ENCODE measurements at places on chromosomes 5 and 9. TPM values are rescaled to one million over a fixed set of nuclear protein-coding genes. Genes with fewer than 3 reads are reported as not detected.

CCDC192 gene
- not detected for total RNA-seq

TMC1 gene
- not detected for total RNA-seq

ARL14EPL gene
- not detected for total RNA-seq

OTP gene
- total RNA-seq: 0.19 TPM

CARTPT gene
- total RNA-seq: not detected

C9orf153 gene
- 0.21 TPM for total RNA-seq

ADAMTS12 gene
- not detected for total RNA-seq

OLFML2A gene
- not detected for total RNA-seq

RNF208 gene
- 6.6 TPM for total RNA-seq

NMUR2 gene
- total RNA-seq: not detected

CTSV gene
- 4.3 TPM for total RNA-seq

ALDH7A1 gene
- total RNA-seq: 5.8 TPM

HRCT1 gene
- not detected for total RNA-seq

RMI1 gene
- 22.4 TPM for total RNA-seq

SEMA6A gene
- total RNA-seq: 0.23 TPM

RASA1 gene
- 26.6 TPM for total RNA-seq

TNFAIP8 gene
- 137 TPM for total RNA-seq

GLRX gene
- total RNA-seq: 19.1 TPM

PDLIM4 gene
- 1.2 TPM for total RNA-seq

SLC31A1 gene
- 7.9 TPM for total RNA-seq

C7 gene
- total RNA-seq: not detected

MAMDC2 gene
- total RNA-seq: not detected

PDGFRB gene
- total RNA-seq: 0.34 TPM

PCDHB3 gene
- total RNA-seq: not detected

PHPT1 gene
- total RNA-seq: 111 TPM

ERAP2 gene
- total RNA-seq: 92.1 TPM

FLT4 gene
- total RNA-seq: 0.79 TPM

SLC25A2 gene
- total RNA-seq: 0.63 TPM

BNIP1 gene
- total RNA-seq: 25.6 TPM

Data from activated T-cell treated with anti-CD3 and anti-CD28 coated beads, Interleukin-2, amount 50 U/mL, for 72 hours (primary cell).